ENCODE measurements at places on chromosomes 6 and 20.

DNA sequence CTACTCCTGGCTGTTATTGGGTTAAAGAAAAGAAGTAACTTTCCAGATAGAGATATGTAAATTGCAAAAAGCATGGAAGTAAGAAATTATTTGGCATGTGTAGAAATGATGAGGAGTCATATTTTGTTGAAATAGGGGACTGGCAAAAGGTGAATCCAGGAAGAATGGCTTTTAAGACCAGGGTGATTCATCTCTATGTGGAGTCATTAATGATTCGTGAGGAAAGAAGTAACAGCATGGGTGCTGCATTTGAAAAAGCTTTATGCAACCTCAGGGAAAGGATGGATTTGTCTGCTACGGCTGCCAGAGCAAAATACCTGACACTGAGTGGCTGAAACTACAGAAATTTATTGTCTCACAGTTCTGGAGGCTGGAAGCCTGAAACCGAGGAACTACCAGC, 14.8 kb upstream of the SYNE1 start:
- DNase-seq: no peak

- DNase-seq: no peak
Observed at GRCh38 chr6:167946007-167946406, 51.5 kb upstream of the KIF25 start.

DNA sequence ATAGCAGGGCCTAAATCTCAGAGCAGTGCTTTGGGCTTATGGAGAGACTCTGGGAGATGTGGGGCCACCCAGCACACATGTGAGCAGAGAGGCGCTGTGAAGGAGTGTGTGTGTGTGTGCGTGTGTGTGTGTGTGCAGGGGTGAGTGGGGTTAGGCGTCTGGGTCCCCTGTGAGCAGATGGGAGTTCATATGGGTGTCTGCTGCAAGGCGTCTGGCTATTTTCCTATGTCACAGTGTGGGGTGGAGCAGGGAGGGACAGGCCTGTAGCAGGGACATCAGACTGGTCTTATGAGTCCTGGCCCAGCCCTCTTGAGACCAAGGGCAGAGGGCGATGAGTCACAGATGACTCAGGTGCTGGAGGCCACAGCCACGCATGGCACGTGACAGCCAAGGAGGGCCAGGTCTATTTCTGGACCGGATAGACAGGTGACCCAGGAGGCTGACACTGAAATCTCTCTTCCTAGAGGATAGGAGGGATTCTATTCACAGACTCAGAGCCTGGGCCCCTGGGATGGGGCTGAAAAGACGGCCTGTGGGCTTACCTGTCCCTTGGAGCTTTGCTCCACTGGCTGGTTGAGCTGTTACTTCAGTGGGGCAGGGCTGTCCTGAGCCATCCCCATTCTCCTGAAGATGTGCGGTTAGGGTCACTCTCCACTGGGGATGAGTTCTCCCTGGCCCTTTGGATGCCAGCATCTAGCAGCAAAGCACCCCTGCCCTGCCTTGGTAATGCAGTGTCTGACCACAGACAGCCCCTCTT, 28.9 kb downstream of the VEGFA start:
- peak; percentile 79 for DNase-seq

DNA sequence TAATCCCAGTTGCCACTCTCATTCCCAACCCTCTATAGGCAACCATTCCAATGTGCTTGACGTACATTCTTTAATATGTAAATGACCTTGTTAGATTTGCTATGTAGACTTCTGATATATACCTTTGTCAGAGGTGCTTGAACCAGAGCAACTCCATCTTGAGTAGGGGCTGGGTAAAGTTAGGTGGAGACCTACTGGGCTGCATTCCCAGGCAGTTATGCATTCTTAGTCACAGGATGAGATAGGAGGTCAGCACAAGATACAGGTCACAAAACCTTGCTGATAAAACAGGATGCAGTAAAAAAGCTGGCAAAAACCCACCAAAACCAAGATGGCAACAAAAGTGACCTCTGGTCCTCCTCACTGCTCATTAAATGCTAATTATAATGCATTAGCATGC, 8.3 kb upstream of the HM13 start:
- DNase-seq: no peak

DNA sequence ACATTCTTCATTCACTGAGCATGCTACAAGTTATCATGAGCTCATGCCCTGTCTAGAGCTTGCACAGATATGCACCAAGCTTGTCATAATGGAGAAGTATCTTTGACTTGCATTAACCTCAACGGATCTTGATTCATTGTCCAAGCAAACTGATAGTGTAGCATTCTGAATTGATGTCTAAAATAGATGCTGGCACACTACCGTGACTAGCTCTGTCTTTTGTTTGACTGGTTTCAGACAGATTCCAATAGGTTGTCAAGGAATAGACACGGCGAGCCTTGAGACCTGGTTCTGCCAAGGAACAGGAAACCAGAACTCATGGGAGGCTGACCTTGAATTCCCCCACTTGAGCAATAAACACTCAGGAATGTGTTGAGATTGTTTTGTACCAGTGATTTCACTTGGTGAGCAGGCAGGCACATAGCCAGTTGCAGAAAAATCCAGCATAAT, 1153.1 kb upstream of the GJE1 start:
- peak; percentile 93 for DNase-seq

- no peak for DNase-seq
Observed at GRCh38 chr20:51526754-51527153, 15.8 kb downstream of the NFATC2 start.

- no peak for DNase-seq
Observed at GRCh38 chr6:130676773-130677144, 150.4 kb upstream of the SMLR1 start.

DNA sequence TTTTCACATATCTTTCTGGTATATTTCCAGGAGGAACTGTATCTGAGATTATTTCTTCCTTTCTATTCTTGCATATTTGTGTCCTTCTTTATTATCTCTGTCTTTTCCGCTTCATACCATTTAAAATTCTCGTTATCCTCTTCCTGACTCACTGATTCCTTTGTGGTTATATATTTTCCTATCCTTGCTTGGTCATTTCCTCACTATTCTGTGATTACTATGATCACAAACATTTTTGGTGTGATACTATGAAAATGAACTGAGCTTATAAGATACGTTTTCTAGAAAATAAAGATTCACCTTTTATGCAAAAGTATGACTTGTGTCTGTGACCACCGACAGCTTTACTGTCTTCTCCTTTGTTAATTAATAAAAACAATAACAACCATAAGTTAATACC, 26.5 kb upstream of the MYCT1 start:
- DNase-seq: no peak

DNA sequence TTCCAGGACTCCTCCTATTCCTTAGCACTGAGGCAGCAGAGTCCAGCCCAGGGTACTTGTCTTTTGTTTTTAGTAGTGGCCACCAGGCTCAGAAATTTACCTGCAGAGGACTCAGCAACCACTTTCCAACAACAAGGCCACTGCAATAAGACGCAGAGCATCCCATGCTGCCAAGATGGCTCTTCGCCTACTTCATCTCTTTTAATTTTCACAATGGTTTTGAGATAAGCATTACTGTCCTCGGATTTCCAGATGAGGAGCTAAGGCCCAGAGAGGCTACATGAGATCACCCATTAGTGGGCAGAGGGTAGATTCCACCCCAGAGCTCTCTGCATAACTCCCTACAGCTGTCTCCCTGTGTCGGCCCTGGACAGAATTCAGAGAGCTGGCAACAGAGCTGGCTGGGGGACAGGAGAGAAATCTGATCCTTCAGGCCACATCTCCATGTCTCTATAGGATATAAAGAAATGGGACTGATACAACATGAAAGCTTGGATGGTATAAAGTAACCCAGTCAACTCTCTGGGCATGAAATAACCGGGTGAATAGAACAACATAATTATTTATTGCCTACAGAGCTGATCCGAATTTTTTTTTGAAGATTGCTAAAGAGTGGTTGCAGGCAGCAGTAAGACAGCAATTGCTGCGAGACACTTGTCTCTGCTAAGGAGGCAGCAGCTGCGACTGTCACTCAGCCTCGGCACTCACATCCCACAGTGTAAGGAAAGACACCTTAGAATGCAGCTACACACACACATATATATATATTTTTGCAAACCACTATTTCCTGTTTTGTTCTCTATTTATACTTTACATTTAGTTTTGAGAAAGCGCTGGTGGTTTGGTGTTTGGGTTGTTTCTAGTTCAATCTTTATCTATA, 37.2 kb downstream of the SCML4 start:
- DNase-seq: no peak

- DNase-seq: peak; percentile 59
Observed at GRCh38 chr20:47543006-47543431, 41.3 kb downstream of the NCOA3 start.

GRCh38 chr20:34831936-34832335, 6.5 kb upstream of the NCOA6 start:
- DNase-seq: no peak

DNA sequence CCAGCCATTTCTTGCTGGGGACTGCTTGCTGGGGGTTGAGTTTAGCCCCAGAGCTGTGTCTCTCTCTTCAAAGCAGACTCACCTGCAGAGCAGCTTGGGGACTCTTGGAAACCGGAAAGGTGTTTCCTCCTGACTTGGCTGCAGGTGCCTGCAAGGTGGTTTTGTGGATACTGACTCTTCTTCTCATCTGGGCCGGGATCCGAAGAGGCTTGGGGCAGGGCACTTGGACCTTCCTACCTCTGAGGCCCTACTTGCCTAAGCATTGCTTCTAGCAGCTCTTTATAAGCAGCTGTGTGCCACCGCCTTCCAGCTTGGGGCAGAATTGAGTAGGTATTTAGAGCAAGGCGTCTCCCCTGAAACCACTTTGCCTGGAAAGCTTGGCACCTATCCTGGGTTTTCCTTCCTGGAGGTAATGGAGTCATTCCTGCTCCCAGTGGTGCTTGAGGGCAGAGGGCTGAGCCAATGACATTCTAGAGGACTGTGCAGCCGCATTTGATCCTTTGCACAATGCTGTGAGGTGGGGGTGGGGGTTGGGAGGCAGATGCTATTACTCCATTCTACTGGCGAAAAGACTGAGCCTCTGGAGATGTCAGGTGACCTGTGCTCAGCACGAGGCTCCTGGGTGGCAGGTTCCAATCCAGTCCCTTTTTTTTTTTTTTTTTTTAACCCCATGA, 3.4 kb upstream of the CTSZ start:
- DNase-seq: peak; percentile 75

Data from astrocyte of the hippocampus (primary cell).